ACHN (cell line): ENCODE measurements at places on chromosomes 3 and 15.

GRCh38 chr15:70722266-70723121 lies 40.9 kb downstream of the UACA start:
- peak; percentile 62 for DNase-seq

GRCh38 chr15:101048581-101049030 lies 129.4 kb downstream of the LRRK1 start:
- DNase-seq, result no peak

- no peak for DNase-seq
Observed at GRCh38 chr3:186544281-186544680, at the start of gene CRYGS. TSS of gene CRYGS (minus strand) at chr3:186544380. CDS start at chr3:186544326, 54 bp downstream.

- no peak for DNase-seq
Observed at GRCh38 chr3:172699031-172699430, 11.8 kb downstream of the NCEH1 start.

DNA sequence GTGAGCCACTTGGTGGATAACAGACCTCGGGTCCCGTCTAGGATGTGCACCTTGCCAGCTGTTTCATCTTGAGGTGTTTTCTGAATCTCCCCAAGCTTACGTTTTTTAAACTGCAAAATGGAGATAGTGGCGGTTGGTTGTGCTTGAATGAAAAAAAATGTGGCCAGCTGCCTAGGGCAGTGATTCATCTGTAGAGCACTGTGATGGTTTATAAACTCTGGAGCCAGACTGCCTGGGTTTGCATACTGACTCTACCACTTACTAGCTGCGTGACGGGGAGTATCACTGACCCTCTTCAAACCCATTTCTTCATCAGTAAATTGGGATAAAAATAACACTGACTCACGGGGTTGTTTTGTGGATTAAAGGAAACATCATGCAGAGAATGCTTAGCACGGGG lies 159.1 kb downstream of the CHL1 start:
- peak; percentile 63 for DNase-seq

DNA sequence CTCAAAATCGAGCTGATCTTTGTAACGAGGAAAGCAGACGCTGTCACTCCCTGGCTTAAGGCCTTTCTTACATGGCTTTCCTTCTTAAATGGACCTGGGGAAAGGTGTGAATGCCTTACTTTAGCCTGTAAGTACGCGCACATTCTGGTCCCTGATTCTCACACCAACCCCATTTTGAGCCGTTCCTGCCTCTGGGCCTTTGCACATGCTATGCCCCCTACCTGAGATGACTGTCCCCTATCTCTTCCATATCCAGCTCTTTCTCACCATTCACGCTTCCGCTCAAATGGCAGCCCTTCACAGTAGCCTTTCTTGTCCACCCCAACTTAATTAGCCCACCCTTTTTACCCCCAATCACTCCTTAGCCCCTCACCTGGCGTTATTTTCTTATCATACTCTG lies 496.7 kb downstream of the SHQ1 start:
- no peak for DNase-seq

GRCh38 chr3:12042638-12043037 lies 38.5 kb downstream of the SYN2 start:
- no peak for DNase-seq

DNA sequence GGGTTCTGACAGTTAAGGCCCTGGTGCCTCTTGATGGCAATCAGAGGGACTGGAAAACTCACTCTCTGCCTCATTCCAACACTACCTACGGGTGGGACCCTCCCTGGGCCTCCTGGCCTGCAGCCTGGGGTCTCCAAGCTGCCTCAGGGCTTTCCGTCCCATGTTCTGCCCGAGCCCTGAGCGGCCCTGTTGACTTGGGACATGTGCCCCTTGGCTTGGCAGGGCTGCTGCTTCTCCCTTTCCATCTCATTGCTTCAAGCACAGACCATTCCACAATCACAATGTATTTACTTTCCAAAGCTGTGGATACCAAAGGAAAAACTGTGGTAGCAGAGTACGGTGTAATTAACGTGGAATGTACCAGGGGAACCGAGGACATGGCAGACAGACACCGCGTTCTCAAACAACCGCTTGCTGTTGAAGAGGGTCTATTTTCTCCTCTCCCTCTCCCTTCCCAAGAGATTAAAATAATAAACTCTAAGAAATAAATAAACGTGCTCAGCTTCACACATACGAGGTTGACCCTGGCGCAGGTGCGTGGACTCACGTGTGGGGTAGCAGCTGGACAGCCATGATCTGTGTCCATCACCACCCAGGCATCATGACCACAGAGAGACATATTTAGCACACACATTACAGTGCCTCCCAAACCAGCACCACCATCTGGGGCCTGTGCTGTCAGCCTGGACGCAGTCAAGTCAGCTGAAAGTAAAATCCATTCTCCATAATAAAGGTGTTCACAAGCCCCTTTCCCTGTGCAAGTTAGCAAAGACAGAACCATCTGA lies 172.0 kb downstream of the XXYLT1 start:
- no peak for DNase-seq

GRCh38 chr15:51137880-51138430 lies 43.2 kb upstream of the TNFAIP8L3 start:
- no peak for DNase-seq

GRCh38 chr3:153038779-153039178 lies 123.2 kb upstream of the RAP2B start:
- peak; percentile 2 for DNase-seq

GRCh38 chr3:149777414-149778214 lies 14.7 kb downstream of the ANKUB1 start:
- no peak for DNase-seq

DNA sequence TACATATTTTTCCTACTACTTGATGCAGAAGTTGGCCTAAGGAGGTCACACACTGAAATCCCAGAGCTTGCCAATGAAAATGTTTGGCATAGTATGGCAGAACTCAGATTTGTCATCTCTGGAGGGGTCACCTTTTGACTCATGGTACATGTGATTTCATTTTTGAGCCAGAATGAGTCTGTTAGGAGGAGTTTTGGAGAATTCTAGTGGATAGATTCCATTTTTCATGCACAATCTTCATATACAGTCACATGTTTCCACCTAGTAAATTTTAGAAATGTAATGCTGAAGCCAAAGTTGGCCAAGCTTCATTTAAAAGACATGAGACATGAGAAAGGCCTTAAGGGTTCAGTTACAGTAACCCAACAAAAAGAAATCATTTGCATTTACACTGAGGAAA lies 97.8 kb upstream of the IGSF10 start:
- no peak for DNase-seq

- DNase-seq, result no peak
Observed at GRCh38 chr3:56694867-56695683, 12.0 kb upstream of the TASOR start.

DNA sequence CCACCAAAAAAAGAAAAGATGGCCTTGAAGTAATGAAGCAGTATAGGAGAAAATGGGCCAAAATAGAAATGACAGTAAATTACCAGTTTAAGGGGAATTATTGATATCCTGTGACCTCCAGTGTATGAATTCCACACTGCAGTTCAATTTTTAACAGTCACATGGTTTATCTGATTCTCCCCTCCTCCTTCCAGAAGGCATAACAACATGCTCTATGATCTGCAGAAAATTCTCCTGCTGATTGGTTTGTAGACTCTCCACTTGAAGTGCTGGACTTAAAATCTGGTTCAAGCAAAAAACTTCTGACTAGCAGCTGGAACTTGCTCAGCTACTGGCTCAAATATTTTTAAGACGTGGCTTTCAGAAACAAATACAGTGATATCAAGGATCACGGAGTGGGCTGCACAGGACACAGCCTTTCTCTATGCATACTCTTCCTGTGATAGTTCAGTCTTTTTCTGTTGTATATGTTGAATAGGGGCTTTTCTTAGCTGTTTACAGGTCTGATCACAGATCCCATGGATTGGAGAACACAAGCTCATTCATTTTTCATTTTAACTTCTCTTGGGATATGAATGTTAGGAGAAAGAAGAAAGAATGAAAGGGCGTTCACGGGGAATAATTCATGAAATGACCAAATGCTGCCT lies 211.5 kb downstream of the LSAMP start:
- DNase-seq, result no peak

DNA sequence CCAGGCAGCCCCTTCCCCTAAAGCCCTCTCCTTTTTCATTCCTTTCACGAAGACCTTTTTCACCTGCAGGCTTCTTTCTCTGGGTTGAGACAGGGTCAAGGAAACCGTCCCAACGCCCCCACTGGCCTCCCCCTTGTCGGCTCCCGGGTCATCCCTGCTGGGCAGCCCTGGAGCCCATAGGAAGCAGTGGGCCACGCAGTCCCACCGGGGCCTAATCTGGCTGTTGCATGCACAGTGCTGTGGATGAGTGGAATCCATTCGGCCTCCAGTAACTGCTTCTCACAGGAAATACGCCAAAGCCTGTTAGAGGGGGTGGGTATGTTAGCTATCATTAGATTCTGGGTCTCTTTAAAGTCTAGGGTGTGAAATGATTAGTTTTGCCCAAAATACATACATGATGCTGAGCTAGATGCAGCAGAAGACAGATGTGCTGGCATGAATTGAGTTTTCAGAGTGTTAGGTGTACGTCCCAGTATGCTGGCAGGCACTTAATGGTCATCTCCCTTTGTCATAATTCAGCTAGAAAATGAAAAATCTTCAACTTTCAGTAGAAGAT lies 16.6 kb downstream of the LYSMD4 start:
- no peak for DNase-seq

DNA sequence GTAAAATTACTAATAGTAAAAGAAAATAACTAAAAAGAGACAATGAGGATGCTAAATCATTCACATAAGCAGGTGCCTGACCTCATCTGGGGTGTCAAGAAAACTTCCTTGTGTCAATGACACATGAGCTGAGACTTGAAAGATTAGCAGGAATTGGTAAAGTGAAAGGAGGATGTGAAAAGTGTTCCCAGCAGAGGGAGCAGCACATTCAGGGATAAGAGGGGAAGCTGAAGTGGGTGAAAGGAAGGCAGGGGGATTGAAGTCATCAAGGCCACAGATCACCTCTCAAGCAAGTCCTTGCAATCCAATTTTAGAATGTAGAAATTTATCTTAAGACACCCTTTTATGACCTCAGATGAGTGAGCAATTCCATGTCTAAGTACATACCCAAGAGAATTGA lies 60.2 kb upstream of the ACP3 start:
- peak; percentile 51 for DNase-seq

GRCh38 chr3:67093305-67093704 lies 95.2 kb downstream of the KBTBD8 start:
- DNase-seq, result no peak

DNA sequence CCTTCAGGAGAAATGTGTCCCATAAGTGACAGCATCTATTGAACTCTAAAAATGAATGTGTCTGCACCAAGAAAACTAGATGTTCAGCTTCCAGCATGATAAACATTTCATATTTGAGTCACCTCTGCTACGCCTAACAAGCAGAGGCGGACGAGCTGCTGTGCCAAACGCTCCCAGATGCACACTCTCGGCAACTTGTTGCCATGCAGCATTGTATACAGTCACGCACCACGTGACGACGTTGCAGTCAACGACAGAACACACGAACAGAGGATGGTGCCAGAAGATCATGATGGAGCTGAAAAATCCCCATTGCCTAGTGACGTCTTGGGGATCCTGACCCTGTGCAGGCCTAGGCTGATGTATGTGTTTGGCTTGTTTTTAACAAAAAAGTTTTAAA lies 137.5 kb downstream of the XXYLT1 start:
- DNase-seq, result no peak

- DNase-seq, result no peak
Observed at GRCh38 chr15:85642065-85642692, 152.5 kb downstream of the KLHL25 start.

GRCh38 chr3:173397161-173398110 lies at the start of gene NLGN1:
TSS of gene NLGN1 (plus strand) at chr3:173397744.
- DNase-seq, result peak; percentile 78

- DNase-seq, result peak; percentile 82
Observed at GRCh38 chr3:194141415-194142155, 5.6 kb downstream of the HES1 start.

DNA sequence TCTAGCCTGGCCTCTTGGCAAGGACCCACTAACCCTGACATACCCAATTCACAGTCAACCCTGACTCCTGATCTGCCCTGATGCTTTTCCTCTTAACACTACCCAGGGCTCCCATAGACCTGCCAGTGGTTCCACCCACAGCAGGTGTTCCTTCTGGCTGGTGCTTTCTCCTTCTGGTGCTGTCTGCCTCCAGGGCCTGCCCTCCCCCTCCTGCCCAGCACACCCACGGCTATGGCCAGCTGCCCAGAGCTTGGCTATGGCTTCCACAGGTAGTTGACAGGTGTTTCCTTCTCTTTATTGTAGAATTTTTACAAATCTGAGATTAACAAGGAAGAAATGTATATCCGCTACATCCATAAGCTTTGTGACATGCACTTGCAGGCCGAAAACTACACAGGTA lies 46.5 kb upstream of the MANF start:
- DNase-seq, result no peak

GRCh38 chr3:172219750-172220149 lies 180.4 kb downstream of the FNDC3B start:
- DNase-seq, result no peak

- DNase-seq, result no peak
Observed at GRCh38 chr3:167054926-167055325, 325.2 kb downstream of the ZBBX start.

- DNase-seq, result no peak
Observed at GRCh38 chr3:14266361-14266760, 87.7 kb downstream of the LSM3 start.

DNA sequence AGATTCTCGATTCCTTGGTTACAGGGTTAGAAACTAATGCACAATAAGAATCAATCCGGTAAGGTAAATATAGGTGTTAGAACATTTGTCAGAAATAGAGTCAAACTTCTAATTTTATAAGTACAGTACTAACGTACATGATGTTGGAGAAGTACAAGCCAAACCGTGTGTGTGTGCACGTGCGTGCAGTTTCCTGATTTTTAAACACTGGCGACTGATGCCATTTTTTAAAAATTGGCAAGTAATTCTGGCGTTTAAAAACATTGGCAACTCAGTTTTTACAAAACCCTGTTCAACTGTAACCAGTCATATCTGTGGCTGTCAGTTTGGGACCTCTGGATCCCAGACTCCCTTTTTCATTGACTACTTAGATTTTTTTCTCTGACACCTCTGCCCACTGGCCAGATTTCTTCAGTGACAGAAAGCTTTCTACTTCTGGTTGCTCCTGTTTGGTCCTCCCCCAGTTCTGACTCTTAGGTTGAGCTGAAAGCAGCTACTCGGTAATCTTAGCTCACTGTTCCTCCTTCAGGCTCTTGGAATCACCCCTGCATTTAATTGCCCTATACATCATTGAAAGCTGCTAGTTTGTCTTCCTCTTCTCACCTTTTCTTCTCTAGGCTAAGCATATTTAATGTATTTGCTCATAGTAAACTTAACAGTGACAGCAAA lies 843 bp downstream of the ATG7 start:
- DNase-seq, result no peak

- DNase-seq, result no peak
Observed at GRCh38 chr15:39488961-39489360, 91.9 kb upstream of the THBS1 start.

- DNase-seq, result no peak
Observed at GRCh38 chr3:43497905-43498365, 123.9 kb downstream of the ANO10 start.

GRCh38 chr3:49844464-49845183 lies 11.7 kb downstream of the TRAIP start:
- no peak for DNase-seq
